AG09319 (cell line): ENCODE measurements at places on chromosomes 2 and 18.

- DNase-seq = no peak
These were observed 40.1 kb downstream of the MTCL1 start for GRCh38 chr18:8745355-8746014.

DNA sequence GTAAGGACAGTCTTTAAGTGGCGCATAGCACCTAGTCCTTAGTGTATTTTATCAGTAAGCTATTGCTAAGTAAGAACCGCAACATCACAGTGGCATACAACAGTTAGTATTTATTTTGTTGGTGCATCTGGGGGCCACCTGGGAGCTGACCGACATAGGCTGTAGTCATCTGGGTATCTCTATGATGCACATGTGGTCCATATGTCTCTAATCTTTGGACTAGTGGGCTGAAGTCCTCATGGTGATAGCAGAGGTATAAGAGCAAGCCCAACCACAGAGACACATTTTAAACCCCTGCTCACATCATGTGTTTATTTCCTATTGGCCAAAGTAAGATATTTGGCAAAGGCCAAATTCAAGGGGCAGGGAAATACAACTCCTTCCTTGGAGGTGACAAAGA lies 2.9 kb downstream of the CAMKMT start:
- no peak for DNase-seq

- DNase-seq = no peak
These were observed 181.7 kb upstream of the SIX3 start for GRCh38 chr2:44759823-44760222.

GRCh38 chr2:227788561-227789018 lies 25.1 kb upstream of the CCL20 start:
- DNase-seq = no peak
